NCI-H460 (cell line): ENCODE measurements at places on chromosomes 6 and 20. TPM values are rescaled to one million over a fixed set of nuclear protein-coding genes. Genes with fewer than 3 reads are reported as not detected.

DNA sequence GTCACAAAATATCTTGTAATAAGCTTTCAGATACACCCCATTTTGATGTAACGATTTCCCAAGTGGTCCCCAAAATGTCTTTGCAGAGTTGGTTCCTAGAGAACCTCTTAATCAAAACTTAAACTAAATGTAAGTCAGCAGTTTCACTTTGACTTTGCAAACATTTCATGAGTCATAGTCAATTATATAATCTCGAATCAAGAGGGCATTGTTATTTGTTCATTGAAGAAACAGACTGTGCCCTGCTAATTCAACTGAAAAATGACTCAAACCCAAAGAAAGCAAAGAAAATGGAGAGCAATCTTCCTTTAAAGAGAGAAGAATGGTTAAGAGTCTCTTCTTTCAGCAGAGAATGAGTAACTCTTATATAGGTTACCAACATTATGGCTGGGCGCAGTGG is 58.3 kb downstream of the IPCEF1 start:
- DNase-seq, result no peak

Gene ZC2HC1B
- total RNA-seq, result not detected in 2 replicates

- DNase-seq, result no peak
These were observed 172.3 kb downstream of the GJA1 start for GRCh38 chr6:121607721-121608120.

DNA sequence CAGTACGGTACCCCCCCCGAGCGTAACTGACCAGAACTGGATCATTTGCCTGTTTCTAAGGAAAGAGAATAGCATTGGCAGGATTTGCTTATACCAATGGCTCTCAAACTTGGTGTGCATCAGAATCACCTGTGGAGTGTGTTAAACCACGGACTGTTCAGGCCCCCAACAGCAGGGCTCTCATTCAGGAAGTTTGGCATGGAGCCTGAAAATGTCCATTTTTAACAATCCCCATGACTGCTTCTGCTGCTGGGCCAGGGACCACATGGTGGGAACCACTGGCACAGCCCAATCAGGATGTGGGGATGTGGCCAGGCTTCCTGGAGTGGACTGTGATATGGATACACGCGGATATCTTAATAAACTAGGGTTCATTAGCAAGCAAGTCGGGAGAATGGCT is 53.9 kb downstream of the GTF2H5 start:
- no peak for DNase-seq
